ENCODE measurements at places on chromosomes 6 and 20.

DNA sequence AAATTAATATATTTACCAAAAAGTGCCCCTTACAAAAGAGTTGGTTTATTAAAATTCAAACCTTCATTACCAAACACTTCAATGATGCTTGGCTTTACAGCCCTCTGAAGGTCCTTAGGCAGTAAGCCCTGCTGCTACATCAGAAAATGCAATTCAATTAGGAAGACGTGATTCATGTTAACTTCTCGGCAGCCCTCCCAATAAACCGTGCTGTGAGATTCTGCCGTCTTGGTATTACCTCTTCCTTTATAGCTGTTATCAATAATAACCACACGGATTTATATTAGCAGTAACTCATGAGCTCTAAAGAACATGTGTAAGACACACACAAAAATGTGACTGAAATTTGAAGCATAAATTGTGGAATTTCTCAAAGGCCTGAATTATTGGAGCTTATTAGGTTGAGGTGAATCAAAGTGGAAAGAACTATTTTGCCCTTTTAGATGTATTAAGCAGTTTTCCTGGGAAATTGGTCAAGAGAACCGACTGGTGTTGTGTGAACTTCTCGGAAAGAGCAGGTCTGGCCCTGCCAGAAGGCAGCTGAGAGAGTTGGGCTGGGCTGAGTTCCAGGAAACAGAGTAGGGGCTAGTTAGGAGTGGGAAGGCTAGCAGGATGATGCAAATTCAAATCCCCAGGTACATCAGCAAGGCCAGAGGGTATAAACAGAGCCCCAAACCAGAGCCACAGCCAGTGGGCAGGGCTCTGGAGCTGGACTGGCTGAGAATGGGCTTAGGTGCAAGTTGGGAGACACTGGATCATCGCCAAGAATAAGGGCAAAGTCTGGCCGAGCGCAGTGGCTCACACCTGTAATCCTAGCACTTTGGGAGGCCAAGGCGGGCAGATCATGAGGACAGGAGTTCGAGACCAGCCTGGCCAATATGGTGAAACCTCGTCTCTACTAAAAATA is 33.1 kb downstream of the FGD2 start:
- no peak for DNase-seq

GRCh38 chr6:154995254-154996015 is at the start of gene TIAM2:
TSS of gene TIAM2 (plus strand) at chr6:154995315. CDS start at chr6:155129224, 133,909 bp downstream.
- peak; percentile 20 for DNase-seq

GRCh38 chr6:11971154-11971553 is 41.0 kb upstream of the HIVEP1 start:
- peak; percentile 91 for DNase-seq

GRCh38 chr20:57123504-57123903 is 142.9 kb downstream of the BMP7 start:
- DNase-seq: no peak

DNA sequence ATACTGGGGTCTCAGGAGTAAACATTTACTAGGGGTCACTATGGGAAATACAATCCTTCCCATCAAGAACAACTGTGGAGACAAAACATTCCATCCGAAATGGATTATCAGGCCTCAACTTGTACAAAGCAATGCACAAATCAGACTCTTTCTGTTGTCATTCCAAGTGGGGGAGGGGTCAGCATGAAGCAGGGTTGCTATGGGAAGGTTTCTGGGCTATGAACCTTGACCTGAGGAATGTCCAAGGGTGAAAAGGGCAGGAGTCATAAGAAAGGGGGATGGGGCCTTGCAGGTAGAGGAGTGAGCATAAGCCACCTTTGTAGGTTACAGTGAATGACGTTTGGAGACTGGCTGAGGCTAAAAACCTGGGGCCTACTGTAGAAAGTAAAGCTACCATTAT is 3.1 kb downstream of the METTL24 start:
- DNase-seq: no peak

DNA sequence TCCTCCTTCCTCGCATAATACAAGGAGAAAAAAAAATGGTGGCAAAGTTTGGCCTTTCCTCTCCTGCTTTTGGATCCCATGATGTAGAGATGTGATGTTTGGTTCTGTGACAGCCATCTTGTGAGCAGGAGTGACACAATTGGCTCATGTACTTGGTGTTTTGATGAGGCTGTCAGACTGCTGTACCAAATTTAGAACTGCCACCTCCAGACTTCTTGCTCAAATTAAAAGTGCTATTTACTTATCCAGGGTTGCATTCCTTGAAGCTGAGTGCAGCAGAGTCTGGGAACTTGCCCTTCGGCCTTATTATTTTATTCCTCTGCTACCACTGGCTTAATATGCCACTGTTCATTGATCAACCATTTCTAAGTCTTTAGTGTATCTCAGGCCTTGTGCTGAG is 21.9 kb downstream of the BCAS1 start:
- DNase-seq: peak; percentile 68

GRCh38 chr6:11783524-11784064 is 5.0 kb upstream of the ADTRP start:
- no peak for DNase-seq

- DNase-seq: no peak
Measured at GRCh38 chr20:59628171-59628570, 23.8 kb downstream of the PHACTR3 start.

All from AG10803 (cell line).